HCT116 (cell line): ENCODE measurements at places on chromosomes 1 and 21. TPM values are rescaled to one million over a fixed set of nuclear protein-coding genes. Genes with fewer than 3 reads are reported as not detected.

- H3K27me3 ChIP-seq: no peaks in the 10 kb centered on the region
- H3K27ac ChIP-seq: no peak overlapping the region
- no peaks in the 10 kb centered on the region for H3K36me3 ChIP-seq
- no peaks in the 10 kb centered on the region for H3K4me1 ChIP-seq
These were observed 289.4 kb upstream of the ADGRL4 start for GRCh38 chr1:79295967-79296366.

- H3K27me3 ChIP-seq: no peaks in the 10 kb centered on the region
- H3K4me3 ChIP-seq: no peak overlapping the region
- no peak overlapping the region for H3K27ac ChIP-seq
- no peaks in the 10 kb centered on the region for H3K4me1 ChIP-seq
- no peak for DNase-seq
- no peaks in the 10 kb centered on the region for H3K36me3 ChIP-seq
These were observed 567.5 kb downstream of the PLA2G4A start for GRCh38 chr1:187396226-187396625.

The IL6R gene
- total RNA-seq: 6.8 TPM

GRCh38 chr1:39635871-39636210 is 3.6 kb downstream of the HEYL start:
- H3K4me1 ChIP-seq: peaks cover 17% of the 10 kb centered on the region
- no peak overlapping the region for H3K4me3 ChIP-seq
- no peak for DNase-seq
- H3K27me3 ChIP-seq: no peaks in the 10 kb centered on the region
- no peaks in the 10 kb centered on the region for H3K36me3 ChIP-seq

The RTCA gene
- total RNA-seq: 26.5 TPM

DNA sequence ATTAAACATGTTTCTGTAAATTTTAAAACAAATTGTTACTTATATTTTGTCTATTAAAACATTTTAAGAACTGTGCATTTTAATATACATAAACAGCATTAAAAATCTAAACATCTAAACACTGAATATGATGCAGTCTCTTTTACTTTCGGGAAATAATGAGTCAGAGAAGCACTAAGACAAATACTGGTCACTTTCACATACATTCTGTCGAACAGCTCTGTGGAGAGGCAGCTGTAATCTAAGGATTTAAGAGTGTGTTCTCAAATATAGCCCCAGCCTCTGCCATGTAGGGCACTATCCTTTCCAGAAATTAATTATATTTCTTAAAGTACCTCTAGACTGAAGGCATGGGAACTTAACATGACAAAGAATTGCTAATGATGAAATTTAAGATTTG is 89.6 kb upstream of the PTGFR start:
- no peaks in the 10 kb centered on the region for H3K36me3 ChIP-seq
- H3K4me3 ChIP-seq: no peak overlapping the region
- H3K27ac ChIP-seq: no peak overlapping the region
- no peaks in the 10 kb centered on the region for H3K27me3 ChIP-seq
- no peak for DNase-seq
- H3K4me1 ChIP-seq: no peaks in the 10 kb centered on the region

The PGLYRP3 gene
- total RNA-seq: not detected

The C1orf50 gene
- total RNA-seq: 5.8 TPM

- H3K4me3 ChIP-seq: no peak overlapping the region
- DNase-seq: peak; percentile 15
- no peaks in the 10 kb centered on the region for H3K4me1 ChIP-seq
- no peaks in the 10 kb centered on the region for H3K36me3 ChIP-seq
- no peak overlapping the region for H3K27ac ChIP-seq
These were observed 110.6 kb downstream of the HS2ST1 start for GRCh38 chr1:87024936-87025540.

The NBPF20 gene
- 3.8 TPM for total RNA-seq

The C8B gene
- total RNA-seq: 0.10 TPM

DNA sequence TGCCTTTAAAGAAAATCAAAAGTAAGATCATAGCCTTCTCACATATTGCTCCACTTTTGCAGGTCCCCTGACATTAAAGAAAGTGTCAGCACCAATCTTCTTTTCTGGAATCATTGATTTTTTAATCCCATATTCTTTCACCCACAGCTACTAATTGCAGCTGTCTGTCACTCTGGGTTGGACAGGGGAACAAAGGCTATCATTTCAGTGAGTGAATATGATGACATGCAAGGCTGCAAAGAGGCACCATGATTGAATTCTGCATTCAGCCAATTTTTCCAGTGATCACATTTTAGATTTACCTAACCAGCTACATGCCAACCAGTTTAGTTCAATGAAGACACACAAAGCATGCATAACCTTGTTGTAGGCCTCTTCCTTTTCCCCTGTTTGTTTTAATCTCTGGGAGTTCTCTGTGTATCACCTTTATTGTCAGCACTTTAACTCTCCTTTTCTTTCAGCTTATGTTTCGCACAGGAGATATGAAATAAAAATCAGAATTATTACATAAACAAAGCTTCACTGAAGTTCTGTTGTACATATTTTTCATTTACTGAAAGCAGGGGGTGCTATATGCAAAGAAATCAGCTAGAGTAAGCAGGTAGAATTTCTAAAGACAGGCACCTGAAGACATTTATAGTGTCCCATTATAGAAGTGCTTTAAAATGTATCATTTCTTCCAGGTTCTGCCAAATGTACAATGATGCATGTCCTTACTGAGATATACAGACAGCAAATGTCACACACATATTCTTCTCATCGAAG is 584.8 kb downstream of the PLA2G4A start:
- no peak overlapping the region for H3K4me3 ChIP-seq
- no peaks in the 10 kb centered on the region for H3K27me3 ChIP-seq
- H3K36me3 ChIP-seq: no peaks in the 10 kb centered on the region
- no peaks in the 10 kb centered on the region for H3K4me1 ChIP-seq
- H3K27ac ChIP-seq: no peak overlapping the region

The FMO2 gene
- 0.30 TPM for total RNA-seq

The AADACL3 gene
- not detected for total RNA-seq

GRCh38 chr1:39088658-39089057 is 62.5 kb downstream of the NDUFS5 start:
- no peaks in the 10 kb centered on the region for H3K36me3 ChIP-seq
- H3K4me3 ChIP-seq: no peak overlapping the region
- no peak overlapping the region for H3K27ac ChIP-seq
- H3K27me3 ChIP-seq: no peaks in the 10 kb centered on the region
- no peak for DNase-seq

- H3K36me3 ChIP-seq: no peaks in the 10 kb centered on the region
- H3K27me3 ChIP-seq: no peaks in the 10 kb centered on the region
- no peak overlapping the region for H3K4me3 ChIP-seq
- no peaks in the 10 kb centered on the region for H3K4me1 ChIP-seq
- no peak overlapping the region for H3K27ac ChIP-seq
These were observed 5.3 kb downstream of the PRDM16 start for GRCh38 chr1:3074297-3074741.

The CFAP74 gene
- 4.9 TPM for total RNA-seq

- DNase-seq: peak; percentile 85
- peak overlapping the region; percentile 90 for H3K4me3 ChIP-seq
- H3K27ac ChIP-seq: peak overlapping the region; percentile 98
These were observed 27.8 kb upstream of the RNF187 start for GRCh38 chr1:228459091-228459993.

- no peaks in the 10 kb centered on the region for H3K36me3 ChIP-seq
- DNase-seq: no peak
- H3K4me3 ChIP-seq: no peak overlapping the region
- H3K27ac ChIP-seq: no peak overlapping the region
- no peaks in the 10 kb centered on the region for H3K27me3 ChIP-seq
These were observed 444.9 kb upstream of the PKN2 start for GRCh38 chr1:88239205-88239604.

GRCh38 chr1:228076796-228077430 is 5.6 kb upstream of the ARF1 start:
- H3K27ac ChIP-seq: no peak overlapping the region
- no peaks in the 10 kb centered on the region for H3K36me3 ChIP-seq
- no peaks in the 10 kb centered on the region for H3K4me1 ChIP-seq
- no peaks in the 10 kb centered on the region for H3K27me3 ChIP-seq
- DNase-seq: no peak
